ENCODE measurements at places on chromosomes 6 and 20. TPM values are rescaled to one million over a fixed set of nuclear protein-coding genes. Genes with fewer than 3 reads are reported as not detected.

Gene C6orf58
- total RNA-seq, result not detected

Gene BTN1A1
- not detected for total RNA-seq

Gene TNNC2
- not detected for total RNA-seq

Gene VSX1
- not detected for total RNA-seq

Gene SLC44A4
- under 0.01 TPM for total RNA-seq

Gene ALDH8A1
- total RNA-seq, result 0.38 TPM

Gene KHDC1
- 0.85 TPM for total RNA-seq

Gene IFT52
- total RNA-seq, result 31.3 TPM

Gene CCN6
- not detected for total RNA-seq

Gene MYBL2
- total RNA-seq, result 10.3 TPM

Gene MAS1
- not detected for total RNA-seq

Data from endothelial cell of coronary artery (primary cell).